ENCODE measurements at places on chromosomes 2 and 18. TPM values are rescaled to one million over a fixed set of nuclear protein-coding genes. Genes with fewer than 3 reads are reported as not detected.

Gene C2orf80
- not detected for total RNA-seq

Gene SRD5A2
- not detected for total RNA-seq

Gene MATN3
- total RNA-seq = 0.19 TPM

Gene CCDC74A
- 0.65 TPM for total RNA-seq

DNA sequence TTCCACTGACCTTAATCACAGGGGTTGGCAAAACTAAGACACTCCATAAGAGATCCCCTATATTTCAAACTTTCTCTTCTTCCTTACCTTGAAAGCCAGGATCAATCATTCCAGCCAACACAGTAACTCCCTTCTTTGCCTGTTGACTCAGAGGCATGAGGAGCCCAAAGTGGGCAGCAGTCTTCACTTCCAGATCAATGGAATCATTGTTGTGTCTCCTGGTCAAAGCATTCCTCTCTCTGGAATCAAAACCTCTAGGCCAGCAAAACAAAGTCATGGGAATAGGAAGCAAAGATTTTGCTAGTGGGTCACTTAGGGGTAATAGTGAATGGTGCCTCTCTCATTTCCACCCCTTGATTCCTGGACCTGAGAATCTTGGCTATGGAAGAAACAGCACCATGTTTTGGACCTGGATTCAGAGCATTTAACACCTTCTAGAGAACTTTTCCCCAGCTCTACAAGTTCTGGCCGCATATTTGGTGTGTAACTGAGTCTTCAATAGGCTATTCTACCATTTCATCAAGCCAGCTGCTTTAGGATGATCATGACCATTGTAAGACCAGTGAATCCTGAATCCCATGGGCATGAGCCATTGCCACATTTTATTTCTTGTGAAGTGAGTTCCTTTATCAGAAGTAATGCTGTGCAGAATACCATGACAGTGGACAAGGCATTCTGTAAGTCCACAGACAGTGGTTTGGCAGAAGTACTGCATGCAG, 65.7 kb upstream of the SERPINE2 start:
- no peak for DNase-seq

GRCh38 chr2:206378835-206379234, 64.5 kb upstream of the ADAM23 start:
- no peak for DNase-seq

- DNase-seq = no peak
These were observed 106.9 kb downstream of the ZNF521 start for GRCh38 chr18:25244924-25245698.

DNA sequence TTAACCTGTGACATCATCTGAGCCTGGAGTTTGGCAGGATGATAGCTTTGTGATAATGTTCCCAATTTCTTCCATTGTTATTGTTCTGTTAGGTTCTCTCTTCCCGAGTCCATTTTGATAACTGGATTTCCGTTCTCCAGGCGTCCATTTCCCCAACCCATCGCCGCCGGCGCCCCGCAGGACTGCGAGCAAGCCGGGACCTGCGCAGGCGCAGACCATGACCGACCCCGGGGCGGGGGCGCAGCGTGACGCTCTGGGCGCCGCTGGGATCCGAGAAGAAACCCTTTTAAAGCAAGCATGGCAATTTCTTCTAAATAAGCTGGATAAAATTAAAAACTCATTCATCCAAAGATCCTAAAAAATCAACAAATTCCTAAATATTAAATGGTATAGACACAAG, at the start of gene SLC25A52:
Gene SLC25A52 (minus strand): TSS at position 186 of the 400 bp plus-strand sequence. CDS start 219 bp downstream, outside the sequence.
- DNase-seq = no peak

DNA sequence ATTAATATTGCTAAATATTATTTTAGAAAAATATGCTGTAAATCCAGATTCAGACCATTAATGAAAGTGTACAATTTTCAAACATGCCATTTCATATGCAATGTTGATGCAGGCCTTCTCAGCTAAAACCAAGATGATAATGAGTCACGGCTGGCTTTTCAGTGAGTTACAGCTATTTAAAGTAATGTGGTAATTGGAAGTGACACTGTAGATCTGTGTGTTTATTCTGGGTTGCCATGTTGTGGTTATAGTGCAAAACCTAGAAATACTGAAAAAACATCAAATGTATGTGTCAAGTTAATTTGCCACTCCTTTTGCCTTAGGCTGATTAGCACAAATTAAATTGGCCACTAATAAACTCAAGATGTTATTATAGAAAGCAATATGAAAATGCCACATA, 506.6 kb downstream of the ERBB4 start:
- no peak for DNase-seq

GRCh38 chr18:9380621-9381395, 46.2 kb downstream of the TWSG1 start:
- DNase-seq = no peak

GRCh38 chr18:61528961-61529360, 195.7 kb downstream of the CDH20 start:
- no peak for DNase-seq

- no peak for DNase-seq
These were observed 37.6 kb downstream of the NXPH2 start for GRCh38 chr2:138742441-138743057.

GRCh38 chr2:58569475-58570185, 328.5 kb upstream of the FANCL start:
- no peak for DNase-seq
